Karpas-422 (cell line): ENCODE measurements at places on chromosomes 7 and 10. TPM values are rescaled to one million over a fixed set of nuclear protein-coding genes. Genes with fewer than 3 reads are reported as not detected.

GRCh38 chr10:50561266-50561665 lies 62.5 kb downstream of the SGMS1 start:
- H3K36me3 ChIP-seq: no peaks in the 10 kb centered on the region
- H3K27ac ChIP-seq: no peak overlapping the region
- DNase-seq: no peak
- no peaks in the 10 kb centered on the region; the same call in 1 of the 2 replicates for H3K4me1 ChIP-seq

DNA sequence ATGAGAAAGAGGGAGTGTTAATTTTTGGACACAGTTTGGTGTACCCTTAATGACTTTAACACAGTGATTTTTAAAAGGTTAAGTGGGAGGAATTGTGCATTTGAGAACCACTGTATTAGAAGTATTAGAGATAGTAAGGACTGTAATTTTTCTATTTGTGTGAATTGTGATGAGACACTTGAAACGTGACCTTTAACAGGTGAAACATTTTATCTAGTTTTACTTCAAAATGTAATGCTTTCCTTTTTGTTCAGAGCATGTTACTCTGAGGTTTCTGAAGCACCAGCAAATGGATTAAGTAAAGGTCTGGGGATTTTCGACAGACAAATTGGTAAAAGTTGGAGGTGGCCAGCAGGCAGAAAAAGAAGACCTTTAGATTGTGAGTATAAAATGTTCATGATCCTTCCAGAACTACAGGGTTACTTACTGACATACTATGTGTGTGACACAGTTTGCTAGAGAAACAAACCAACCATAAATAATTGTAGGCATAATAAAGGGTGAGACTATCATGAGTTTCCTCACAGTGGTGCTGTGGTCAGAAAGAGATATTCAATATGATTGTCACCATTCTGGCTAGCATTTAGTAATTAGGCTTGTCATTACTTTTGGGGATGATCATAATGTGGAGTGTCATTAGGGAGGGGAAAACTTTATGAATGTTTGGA lies 26.1 kb downstream of the LCOR start:
- no peaks in the 10 kb centered on the region for H3K27me3 ChIP-seq
- 0 out of 2 replicates have a peak overlapping the region, but pooled peaks have one; percentile 35 for H3K27ac ChIP-seq
- H3K4me3 ChIP-seq: no peak overlapping the region
- peaks cover 4% of the 10 kb centered on the region; the same call in 1 of the 2 replicates for H3K36me3 ChIP-seq
- peaks cover 5% of the 10 kb centered on the region for H3K4me1 ChIP-seq
- no peak for DNase-seq

Gene IGF2BP3
- total RNA-seq: 61.5 and 120 TPM in 2 replicates

DNA sequence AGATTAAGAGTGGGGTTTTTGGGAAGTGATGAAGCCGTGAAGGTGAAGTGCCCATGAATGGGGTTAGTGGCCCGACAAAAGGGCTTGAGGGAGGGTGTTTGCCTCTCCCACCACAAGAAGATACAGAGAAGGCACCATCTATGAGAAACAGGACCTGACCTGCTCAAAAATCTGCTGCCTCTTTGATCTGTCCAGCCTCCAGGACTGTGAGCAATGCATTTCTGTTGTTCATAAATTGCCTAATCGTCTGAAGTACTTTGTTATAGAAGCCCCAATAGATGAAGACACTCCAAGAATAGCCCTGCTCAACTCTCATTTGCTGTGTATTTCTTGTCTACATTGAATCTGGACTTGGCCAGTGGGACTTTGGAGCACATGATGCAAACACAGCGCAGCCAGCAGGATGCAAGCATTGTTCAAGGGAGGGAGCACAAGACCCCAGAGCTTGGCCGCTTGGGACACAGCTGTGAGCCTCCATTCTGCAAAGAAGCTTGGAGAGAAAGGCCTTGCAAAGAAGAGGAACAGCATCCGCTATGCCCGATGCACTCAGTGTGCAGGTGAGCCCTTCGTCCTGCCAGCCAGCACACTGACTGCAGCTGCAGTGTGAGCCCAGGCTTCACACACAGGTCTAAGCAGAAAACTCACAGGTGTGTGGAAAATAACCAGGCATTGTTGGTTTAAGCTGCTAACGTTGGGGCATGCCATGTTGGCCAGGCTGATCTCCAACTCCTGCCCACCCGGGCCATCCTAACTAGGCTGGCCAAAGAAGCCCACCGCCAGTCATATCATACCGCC lies 73.2 kb upstream of the KLF6 start:
- no peaks in the 10 kb centered on the region for H3K27me3 ChIP-seq
- H3K4me1 ChIP-seq: no peaks in the 10 kb centered on the region
- peak; percentile 2 for DNase-seq
- H3K4me3 ChIP-seq: no peak overlapping the region
- H3K27ac ChIP-seq: no peak overlapping the region
- no peaks in the 10 kb centered on the region for H3K36me3 ChIP-seq

DNA sequence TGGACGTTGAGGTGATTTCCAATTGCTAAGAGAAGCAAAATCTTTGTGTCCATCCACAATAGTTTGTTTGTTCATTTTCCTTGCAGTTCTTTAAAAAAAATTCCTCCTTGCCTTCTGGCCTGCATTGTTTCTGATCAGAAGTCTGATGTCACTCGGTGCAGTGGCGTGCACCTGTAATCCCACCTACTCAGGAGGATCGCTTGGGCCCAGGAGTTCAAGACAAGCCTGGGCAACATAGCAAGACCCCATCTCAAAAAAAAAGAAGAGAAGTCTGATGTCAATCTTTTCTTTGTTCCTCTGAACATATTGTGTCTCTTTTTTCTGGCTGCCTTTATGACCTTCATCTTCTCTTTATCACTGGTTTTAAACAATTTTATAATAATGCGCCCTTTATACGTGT lies 13.5 kb upstream of the OCM start:
- no peak overlapping the region for H3K27ac ChIP-seq
- H3K4me3 ChIP-seq: no peak overlapping the region
- H3K4me1 ChIP-seq: no peaks in the 10 kb centered on the region
- no peaks in the 10 kb centered on the region for H3K27me3 ChIP-seq
- DNase-seq: no peak
- H3K36me3 ChIP-seq: no peaks in the 10 kb centered on the region

Gene A1CF
- total RNA-seq: not detected in 2 replicates

DNA sequence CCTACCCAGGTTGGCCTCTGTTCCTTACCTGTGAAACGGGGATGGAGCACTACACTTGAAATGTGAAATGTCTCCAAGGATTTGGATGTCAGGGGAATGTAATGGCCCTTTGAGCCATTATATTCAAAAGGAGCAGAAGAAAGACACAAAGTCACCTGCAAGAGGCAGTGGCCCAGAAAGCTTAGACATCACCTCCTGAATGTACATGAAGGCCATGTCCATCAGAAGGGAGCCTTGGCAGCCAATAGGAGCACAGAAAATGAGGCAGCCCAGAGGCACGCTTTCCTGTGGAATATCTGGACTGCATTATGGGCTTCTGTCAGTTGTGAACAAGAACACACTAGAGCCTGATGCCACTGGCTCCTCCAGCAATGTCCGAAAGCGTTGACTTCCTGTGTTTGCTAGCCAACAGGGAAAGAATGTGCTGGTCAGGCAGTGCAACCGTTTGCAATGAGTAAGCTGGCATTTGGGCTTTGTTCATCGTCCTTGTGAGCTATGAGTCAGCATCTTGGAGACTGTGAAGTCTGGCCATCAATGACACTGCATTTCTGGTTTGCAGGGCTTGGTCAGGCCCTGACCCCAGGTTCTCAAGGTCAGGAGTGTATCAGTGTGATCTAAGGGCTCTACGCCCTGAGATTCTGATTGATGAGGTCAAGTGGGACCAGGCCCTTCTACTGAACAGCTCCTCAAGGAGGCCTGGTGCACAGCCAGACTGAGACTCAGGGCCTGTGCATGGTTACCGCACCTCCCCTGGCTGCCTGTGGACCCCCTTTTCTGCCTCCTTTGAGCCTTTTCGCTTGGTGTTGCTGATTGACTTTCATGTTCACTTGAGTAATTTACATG lies 222.4 kb downstream of the RPS24 start:
- no peaks in the 10 kb centered on the region for H3K27me3 ChIP-seq
- DNase-seq: no peak
- no peaks in the 10 kb centered on the region for H3K4me1 ChIP-seq
- no peaks in the 10 kb centered on the region for H3K36me3 ChIP-seq

- no peak overlapping the region for H3K27ac ChIP-seq
- H3K4me3 ChIP-seq: no peak overlapping the region
- no peaks in the 10 kb centered on the region for H3K27me3 ChIP-seq
- H3K36me3 ChIP-seq: no peaks in the 10 kb centered on the region
- H3K4me1 ChIP-seq: no peaks in the 10 kb centered on the region
Measured at GRCh38 chr10:67050415-67050814, 124.6 kb downstream of the LRRTM3 start.
